CD4-positive, alpha-beta T cell treated with Interferon alpha-2 for 1 hour (primary cell): ENCODE measurements at places on chromosomes 16 and 17.

DNA sequence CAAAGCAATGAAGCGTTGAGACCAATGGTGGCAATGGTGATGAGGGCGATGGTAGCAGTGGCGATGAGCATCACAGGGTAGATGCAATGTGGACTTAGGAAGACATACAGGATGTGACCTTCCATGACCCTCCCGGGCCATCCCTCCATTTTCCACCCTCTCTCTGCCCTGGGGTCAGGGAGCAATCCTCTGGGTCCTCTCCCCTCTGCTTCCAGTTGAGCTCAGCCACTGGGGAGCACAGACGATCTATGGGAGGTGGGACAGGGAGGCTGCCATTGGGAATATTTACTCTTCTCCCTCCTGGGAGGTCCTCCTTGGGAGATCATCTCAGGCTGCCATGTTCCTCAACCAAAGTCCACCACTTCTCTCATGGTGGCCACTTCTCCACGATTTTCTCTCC, 260.7 kb upstream of the FOXF1 start:
- DNase-seq, result no peak

- no peak for DNase-seq
These were observed 1.8 kb upstream of the FLOT2 start for GRCh38 chr17:28899212-28899815.

DNA sequence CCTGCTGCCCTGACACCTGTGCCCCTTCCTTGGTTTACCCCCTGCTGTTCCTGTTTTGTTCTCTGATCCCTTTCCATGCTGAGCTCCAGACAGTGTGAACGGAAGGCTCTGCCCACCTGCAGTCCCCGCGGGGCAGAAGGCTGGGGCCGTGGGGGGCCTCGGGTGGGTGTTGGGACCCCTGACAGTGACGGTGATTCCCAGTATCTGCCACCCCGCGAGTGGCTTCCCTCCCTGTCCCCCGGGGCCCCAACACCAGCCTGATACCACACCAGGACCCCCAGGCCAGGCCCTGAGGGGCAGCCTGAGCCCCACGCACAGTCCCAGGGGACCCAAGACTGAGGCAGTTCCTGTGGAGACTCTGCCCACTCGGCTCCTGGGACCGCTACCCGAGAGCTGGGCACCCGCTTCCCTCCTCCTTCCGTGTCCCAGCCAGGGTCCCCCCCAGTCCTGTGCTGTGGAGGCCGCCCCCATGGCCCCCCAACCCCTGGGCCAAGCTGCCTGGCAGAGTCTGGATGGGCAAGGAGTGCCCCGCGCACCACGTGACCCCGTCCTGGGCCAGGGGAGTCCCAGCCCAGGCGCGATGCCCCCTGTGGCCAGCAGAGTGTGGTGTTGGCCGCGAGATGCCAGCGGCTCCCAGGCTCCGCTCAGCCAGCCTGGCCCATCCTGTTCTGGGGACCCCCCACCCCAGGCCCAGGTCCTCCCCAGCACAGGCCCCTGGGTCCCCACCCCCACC, 10.0 kb upstream of the C1QTNF8 start:
- peak; percentile 13 for DNase-seq

DNA sequence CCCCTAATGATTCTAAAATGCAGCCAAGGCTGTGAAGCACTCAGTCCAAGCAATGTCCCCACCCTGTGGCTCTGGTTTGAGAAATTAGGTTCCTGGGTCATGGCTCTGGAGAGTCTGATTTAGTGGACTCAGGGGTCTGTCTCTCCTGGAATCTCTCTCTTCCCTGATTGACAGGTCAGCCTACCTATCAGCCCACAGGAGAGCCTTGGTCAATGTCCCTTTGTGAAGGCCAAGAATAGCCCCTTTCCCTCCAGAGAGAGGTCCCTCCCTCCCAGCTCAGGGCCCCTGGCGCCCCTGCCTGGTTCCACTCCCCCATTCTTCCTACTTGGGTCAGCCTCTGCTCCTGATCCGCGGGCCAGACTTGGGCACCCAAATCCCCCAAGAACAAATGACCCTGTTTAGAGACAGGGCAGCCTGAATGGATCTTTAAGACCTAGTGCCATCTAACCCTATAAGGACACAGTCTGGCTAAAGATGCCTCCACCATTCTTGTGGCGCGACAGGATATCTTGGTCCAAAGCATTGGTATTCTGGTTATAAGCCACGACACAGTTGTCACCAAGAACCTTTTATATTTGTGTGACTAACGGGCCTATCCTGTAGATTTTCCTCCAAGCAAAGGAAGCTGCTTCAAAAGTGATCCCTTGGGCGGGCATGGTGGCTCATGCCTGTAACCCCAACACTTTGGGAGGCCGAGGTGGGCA, 38.3 kb upstream of the PRSS54 start:
- no peak for DNase-seq

GRCh38 chr17:35799942-35800341, 4.5 kb upstream of the MMP28 start:
- no peak for DNase-seq

DNA sequence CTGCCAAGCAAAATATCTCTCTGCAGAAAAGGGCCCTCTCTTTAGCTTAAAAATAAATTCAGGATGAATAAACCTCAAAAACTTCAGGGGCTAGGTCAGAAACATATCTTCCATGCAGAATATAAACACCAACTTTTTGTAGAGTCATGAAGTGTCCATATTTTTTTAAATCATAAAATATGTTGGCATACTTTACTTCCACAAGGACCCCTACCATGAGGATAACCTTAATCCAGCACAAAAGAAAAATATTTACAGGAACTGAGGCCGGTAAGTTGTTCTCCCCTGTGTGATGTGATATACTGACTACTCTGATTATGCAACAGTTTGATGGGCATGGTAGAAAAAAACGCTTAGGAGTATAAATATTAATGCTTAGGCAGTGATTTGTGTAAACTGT, 264.8 kb upstream of the CDH11 start:
- DNase-seq, result no peak

DNA sequence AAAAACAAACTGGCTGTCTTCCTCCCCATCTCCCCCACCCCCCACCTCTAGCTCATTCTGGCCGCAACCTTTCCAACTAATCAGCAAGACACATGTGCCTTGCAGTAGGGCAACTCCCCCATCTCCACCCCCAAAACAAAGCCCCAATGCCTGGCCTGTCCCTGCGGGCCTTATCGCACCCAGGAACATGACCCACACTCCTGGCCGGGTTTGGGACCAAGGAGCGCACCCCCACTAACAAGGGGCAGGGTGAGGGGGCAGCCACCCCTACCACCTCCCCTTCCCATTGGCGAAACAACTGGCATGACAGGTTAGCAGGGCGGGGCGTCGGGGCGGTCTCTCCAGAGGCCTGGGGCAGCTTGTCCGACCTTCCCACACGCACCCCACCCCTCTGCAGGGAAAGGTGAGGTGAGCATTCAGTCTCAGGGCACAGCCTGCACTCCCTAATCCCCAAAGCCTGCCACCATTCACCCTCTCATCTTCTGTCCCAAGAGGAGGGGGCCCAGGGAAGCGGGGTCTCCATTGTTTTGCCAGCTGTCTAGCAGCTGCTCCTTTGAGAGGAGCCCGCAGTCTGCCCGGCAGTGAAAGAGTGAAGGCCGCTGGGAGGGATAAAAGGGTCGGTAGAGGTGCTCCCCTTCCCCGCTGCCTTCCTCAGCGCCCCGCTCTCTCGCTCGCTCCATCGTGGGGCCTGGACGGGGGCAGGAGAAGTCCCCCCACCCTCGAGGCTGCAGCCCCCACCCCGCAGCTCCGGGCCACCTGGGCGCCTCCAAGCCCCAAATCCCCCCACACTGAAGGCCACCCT, 765 bp downstream of the MYO18A start:
- DNase-seq, result no peak

- DNase-seq, result no peak
These were observed 4.7 kb upstream of the ABCC11 start for GRCh38 chr16:48252013-48252412.
